Activated CD4-positive, alpha-beta memory T cell treated with anti-CD3 and anti-CD28 coated beads for 36 hours (primary cell): ENCODE measurements at places on chromosomes 1 and 21. TPM values are rescaled to one million over a fixed set of nuclear protein-coding genes. Genes with fewer than 3 reads are reported as not detected.

The VCAM1 gene
- total RNA-seq: not detected

The HLX gene
- not detected for total RNA-seq

The AQP10 gene
- not detected for total RNA-seq

The KDF1 gene
- not detected for total RNA-seq

The COL8A2 gene
- not detected for total RNA-seq

The ERICH3 gene
- total RNA-seq: not detected

The TNFRSF18 gene
- 387 TPM for total RNA-seq

The SLC16A4 gene
- 0.19 TPM for total RNA-seq

The FCRL3 gene
- 0.82 TPM for total RNA-seq

The PCSK9 gene
- total RNA-seq: not detected

GRCh38 chr1:11098931-11099309, 749 bp downstream of the EXOSC10 start:
- DNase-seq: no peak

DNA sequence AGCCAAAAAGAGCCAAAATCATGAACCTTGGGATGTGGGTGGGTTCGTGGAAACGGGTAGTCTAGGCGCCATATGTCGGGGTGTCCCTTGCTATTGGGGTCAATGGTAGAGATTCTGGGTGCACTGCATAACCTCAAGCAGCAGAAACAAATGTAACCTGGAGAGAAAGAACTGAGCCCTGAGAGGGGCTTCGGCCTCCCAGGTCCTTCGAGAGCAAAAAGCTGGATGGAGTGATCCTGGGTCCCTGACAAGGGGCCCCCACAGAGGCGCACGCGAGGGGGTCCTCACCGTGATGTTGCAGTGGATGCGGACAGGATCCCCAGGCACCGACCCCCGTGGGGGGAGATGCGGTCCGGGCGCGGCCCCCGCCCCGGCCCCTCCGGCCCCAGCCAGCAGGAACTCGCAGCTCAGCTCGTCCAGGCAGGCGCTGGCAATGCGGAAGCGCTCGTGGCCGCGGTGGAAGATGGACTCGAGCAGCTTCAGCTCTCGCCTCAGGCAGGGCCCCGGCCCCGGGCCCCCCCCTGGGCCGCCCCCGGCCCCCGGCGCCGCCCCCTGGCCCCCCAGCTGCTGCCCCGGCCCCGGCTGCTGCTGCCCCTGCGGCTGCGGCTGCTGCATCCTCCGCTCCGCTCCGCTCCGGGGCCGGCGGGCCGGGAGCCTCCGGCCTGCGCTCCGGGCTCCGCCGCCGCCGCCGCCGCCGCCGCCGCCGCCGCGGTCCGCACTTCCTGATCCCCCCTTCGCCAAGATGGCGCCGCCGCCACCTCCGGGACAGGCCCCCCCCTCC, at the start of gene UBE2Q1:
TSS of gene UBE2Q1 (minus strand) at position 724 of the 781 bp plus-strand sequence. CDS start at position 615, 109 bp downstream.
- peak; percentile 52 for DNase-seq

GRCh38 chr1:7781923-7782495, 2.1 kb upstream of the PER3 start:
- DNase-seq: no peak

DNA sequence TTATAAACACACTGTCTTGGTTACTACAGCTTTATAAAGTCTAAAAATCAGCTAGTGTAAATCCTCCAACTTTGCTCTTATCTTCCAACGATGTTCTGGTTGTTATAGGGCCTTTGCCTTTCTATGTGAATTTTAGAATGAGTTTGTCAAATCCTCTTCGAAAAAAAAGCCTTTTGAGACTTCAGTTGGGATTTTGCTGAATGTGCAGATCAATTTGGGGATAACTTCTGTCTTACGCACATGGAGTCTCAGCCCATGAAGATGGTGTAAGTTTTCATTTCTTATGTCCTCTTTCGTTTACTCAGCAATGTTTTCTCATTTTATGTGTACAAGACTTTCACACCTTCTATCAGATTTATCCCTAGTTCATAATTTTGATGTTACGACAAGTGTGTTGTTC, 64.8 kb upstream of the ADARB1 start:
- DNase-seq: no peak

- no peak for DNase-seq
Observed at GRCh38 chr21:45318146-45318555, 30.5 kb upstream of the POFUT2 start.

GRCh38 chr1:177969825-177970371, at the start of gene SEC16B:
TSS of gene SEC16B (minus strand) at chr1:177970058. CDS start at chr1:177967981, 2,077 bp downstream.
- DNase-seq: no peak

- peak; percentile 36 for DNase-seq
Observed at GRCh38 chr1:233328142-233328921, 808 bp downstream of the MAP3K21 start.

- peak; percentile 72 for DNase-seq
Observed at GRCh38 chr1:41673378-41673777, 188.9 kb upstream of the EDN2 start.

DNA sequence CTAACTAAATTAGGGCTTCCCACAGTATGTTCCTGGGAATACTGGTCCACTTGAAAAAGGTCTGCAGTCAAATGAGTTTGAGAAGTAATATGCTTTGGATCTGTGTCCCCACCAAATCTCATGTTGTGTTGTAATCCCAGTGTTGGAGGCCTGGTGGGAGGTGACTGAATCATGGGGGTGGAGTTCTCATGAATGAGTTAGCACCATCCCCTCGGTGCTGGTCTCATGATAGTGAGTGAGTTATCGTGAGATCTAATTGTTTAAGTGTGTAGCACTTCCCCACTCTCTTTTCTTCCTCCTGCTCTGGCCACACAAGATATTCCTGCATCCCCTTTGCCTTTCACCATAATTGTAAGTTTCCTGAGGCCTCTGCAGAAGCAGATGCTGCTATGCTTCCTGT, 16.9 kb upstream of the DMRTB1 start:
- no peak for DNase-seq

GRCh38 chr1:74785944-74786343, 53.0 kb downstream of the TYW3 start:
- no peak for DNase-seq

DNA sequence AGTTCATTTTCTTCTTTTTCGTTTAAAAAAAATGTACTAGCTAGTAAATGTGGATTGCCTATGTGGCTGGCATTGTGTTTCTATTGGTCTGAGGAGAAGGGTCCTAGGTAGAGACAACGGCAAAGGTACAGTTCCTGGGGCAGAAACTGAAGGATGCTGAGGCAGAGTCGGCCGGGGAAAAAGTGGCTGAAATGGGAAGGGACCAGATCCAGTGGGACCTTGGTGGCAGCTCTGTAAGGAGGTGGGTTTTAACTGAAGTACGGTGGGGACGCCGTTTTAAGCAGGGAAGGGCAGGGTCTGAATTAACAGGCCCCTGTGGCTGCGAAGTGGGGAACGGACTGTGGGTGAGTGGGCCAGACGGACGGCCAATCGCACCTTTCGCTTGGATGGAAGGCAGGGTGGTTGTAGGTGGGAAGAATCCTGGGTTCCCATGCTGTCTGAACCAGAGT, 420 bp upstream of the VPS13D start:
- no peak for DNase-seq

DNA sequence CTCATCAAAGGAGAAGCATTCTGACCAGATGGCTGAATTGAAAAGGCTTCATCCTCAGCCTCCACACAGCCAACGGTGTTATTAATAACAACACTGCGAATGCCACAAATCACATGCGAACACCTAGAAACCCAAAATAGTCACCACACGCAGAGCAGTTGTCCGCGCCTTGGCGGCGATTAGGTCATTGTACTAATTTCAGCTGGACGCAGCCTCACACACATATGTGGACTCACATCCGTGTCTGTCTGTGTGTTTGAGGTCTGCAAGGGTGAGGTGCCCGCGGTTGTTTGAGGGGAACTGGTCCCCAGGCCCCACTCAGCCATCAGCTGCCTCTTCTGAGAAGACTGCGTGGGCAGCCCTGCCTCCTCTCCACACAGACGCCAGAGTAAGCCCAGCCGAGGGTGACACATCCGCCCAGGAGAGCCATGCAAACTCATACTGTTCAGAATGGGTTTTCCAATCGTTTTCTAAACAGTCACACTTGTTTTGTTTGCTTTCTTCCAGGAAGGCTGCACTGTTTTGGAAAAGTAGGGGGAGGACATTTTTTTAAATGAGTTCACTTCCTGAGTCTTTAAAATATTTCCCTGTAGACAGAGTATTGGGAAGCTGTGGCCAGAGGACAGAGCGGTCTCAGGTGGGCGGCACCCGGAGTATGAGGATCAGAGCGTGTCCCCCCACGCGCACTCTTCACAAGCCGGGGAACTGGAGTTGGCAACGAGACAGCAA, 53.4 kb downstream of the TOMM20 start:
- DNase-seq: peak; percentile 95

DNA sequence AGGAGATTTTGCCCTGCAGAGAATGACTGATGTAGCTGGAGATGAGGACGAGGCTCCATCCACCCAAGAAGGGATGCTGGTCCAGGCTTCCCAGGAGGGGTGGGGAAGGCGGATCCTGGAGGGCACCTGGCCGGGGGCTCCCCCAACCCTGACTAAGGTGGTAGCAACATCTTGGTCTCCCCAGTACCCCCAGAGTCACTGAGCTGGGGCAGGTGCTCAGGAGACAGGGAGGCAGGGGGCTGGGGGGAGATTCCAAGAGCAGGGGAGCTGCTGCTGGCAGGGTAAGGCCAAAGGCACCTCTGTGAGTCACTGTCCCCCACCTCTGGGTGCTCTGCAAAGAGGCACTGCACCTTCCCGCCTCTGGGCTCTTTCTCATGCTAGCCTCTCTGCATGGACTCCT, 24.0 kb downstream of the CDCA8 start:
- no peak for DNase-seq

DNA sequence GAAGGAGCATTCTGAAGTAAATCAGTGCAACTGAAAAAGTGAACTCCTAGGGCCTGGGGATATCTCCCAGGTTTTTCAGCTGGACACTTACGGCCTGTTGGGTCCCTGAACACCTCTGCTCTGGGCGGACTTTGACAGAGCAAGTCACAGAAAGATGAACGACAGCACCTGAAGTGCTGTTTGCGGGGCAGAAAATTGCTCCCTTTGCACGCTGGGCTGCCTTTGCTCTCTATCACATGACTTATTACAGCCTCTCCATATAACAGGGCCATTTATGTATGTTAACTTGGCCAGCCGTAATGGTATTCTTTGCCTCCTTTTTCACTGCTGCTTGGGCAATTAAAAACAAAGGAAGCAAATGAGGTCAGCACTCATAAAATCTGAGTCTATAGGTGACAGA, 332.9 kb downstream of the BARHL2 start:
- no peak for DNase-seq

- DNase-seq: no peak
Observed at GRCh38 chr1:62417351-62417999, 19.4 kb upstream of the USP1 start.

GRCh38 chr1:70819231-70819630, 228.4 kb downstream of the PTGER3 start:
- DNase-seq: no peak

DNA sequence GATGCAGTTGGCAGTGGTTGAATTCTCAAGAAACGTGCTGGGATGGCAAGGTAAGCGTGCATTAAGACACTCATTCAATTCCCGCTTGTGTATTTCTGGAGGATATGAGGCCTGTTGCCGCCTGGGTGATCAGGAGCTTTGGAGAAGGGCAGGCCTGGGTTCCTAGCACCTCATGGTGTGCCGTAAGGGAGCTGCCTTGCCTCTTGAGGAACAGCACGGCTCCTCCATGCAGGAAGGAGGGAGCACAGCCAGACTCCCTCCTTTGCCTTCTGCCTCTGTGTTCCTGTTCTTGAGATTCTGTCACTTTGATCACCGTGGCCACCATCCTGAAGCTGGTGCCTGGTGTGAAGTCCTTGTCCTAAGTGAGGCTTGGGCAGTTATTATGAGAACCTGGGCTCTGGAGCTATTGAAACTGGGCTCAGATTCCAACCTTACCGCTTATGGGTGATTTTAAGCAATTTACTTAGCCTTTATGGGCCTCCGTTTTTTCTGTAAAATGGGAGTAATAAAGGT, 18.3 kb downstream of the SLFNL1 start:
- no peak for DNase-seq

- no peak for DNase-seq
Observed at GRCh38 chr1:30668546-30669327, 54.6 kb downstream of the MATN1 start.

DNA sequence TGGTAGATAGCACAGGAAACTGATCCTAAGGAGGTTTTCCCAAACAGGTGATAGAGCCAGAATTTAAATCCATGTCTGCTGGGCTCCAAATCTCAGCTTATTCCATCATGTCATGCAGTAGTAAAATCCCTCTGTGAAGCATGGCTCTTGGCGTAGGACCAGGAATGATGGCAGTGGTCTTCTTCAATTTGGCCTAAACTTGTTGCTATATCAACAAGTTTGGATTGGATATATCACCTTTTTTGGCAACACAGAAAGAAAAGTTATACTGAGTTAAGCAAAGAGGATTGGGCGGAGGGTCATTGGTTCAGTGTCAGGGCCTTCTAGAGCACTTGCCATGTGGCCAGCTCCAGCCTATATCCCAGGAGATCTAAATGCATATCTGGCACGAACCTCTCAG, 52.2 kb downstream of the FGGY start:
- DNase-seq: no peak

GRCh38 chr1:35434703-35435102, 122.5 kb downstream of the KIAA0319L start:
- DNase-seq: no peak

DNA sequence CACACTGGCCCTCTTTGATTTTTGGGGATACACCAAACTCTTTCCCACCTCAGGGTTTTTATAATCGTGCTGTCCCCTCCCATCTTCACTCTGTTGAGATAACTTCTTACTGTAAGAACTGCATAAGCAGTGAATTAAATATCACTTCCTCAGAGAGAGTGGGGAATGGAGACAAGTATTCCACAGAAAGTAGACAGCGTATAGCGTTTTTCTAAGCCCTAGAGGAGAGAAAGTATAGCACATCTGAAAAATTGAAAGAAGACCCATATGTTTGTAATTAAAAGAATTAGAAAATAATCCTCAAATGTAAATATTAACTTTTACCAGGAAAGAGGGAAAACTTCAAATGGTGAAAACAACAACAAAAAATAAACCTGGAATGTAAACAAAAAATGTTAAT, 67.3 kb downstream of the GPR161 start:
- no peak for DNase-seq

- no peak for DNase-seq
Observed at GRCh38 chr1:31800674-31800967, 15.2 kb downstream of the SPOCD1 start.

DNA sequence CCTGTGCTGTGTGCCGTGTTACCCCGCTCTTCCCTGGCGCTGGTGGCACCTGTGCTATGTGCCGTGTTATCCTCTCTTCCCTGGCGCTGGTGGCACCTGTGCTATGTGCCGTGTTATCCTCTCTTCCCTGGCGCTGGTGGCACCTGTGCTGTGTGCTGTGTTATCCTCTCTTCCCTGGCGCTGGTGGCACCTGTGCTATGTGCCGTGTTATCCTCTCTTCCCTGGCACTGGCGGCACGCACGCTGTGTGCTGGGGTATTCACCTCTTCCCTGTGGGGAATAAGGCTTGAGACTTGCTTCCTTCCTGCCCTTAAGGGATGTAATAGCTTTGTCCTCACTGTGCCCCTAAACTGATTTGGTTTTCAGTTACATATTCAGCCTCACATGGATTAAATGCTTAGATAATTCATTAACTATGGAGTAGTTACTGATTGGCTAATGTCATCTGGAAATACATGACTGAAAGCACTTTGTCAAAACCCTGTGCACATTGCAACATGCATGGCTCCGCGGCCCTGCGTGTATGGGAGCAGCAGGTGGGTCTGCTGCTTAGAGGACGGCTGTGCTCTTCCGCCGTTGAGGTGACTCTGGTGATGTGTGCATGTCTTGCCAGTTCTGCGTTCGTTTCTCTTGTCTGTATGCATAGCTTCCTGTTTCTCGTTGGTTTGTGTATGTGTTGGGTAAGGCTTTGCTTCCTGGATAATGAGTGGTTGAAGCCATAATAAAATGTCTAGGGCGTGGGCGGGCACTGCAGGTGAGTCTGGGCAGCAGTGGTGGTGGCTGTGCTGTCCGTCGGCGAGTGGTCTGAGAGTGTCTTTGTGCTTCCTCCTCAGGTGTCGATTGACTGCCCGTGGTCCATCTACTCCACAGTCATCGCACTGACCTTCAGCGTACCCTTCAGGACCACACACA, 17.9 kb upstream of the PWP2 start:
- DNase-seq: peak; percentile 53
